ENCODE measurements at places on chromosomes 1 and 21. TPM values are rescaled to one million over a fixed set of nuclear protein-coding genes. Genes with fewer than 3 reads are reported as not detected.
A peak's percentile ranks its signal among the peaks of the same experiment; 100 is the strongest.

Gene NR1I3
- not detected for total RNA-seq

Gene VWA5B1
- not detected for total RNA-seq

Gene BCL2L15
- total RNA-seq = 1.5 TPM

Gene OLFML2B
- total RNA-seq = not detected

Gene LAMC1
- 0.58 TPM for total RNA-seq

Gene VTCN1
- not detected for total RNA-seq

Gene FAM163A
- total RNA-seq = not detected

Gene TBX19
- total RNA-seq = 5.3 TPM

Gene FCRL5
- 0.54 TPM for total RNA-seq

Gene GBP1
- 34.8 TPM for total RNA-seq

Gene AJAP1
- total RNA-seq = not detected

Gene SPRR4
- not detected for total RNA-seq

Gene CADM3
- not detected for total RNA-seq

Gene RGS13
- total RNA-seq = 0.45 TPM

Gene PRMT6
- 8.8 TPM for total RNA-seq

DNA sequence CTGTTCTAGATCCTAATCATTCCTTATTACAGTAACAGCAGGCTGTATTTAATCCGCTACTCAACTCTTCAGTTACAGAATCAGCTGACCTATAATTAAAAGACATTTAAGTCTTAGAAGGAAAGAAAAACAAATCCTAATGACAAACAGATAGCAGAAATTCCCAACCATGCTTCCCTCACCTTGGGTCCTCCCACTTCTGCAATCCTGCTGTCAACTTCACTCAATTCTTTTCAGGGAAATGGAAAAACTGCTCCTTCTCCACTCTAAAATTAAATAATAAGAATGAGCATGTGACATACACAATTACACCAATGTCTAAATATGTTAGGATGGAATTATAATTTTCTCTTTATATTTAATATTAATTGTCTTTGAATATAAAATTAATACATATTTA, 182.6 kb upstream of the LYPLAL1 start:
- no peak for DNase-seq

DNA sequence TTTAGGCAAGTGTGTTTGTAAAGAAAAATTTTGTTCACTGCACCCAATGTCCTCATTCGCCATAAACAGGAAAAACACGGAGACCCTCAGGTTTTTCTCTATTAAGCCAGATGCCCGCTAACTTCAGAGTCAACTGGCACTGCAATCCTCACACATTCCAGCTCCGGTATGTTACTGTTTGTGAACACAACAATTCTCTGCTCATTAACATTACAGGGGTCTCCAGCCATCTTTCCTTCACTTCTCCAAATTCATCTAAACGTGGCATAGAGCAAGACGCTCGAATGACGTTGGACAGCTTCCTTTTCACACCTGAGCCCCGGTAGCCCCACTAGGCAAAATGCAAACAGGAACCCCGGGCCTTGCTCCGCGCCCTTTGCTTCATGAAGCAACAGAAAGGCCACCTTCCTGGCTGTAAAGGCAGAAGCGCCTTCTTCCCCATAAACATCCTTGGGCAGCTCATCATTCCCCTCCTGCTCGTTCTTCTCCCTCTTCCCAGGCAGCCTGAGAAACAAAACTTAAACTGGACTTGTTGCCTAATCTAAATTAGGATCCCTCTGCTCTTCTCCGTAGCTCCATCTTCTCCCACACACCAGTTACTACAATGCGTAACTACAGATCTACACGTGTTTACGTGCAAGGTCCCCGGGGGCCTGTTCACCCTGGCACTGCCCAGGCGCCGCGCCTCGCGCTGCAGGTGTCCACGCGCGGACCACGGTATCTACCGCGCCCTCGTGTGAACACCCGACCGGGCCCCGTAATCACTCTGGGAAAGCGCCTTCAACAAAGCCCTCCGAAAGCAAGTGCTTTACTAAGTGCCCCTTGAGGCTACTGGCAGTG, 1.2 kb downstream of the LBR start:
- DNase-seq = peak; percentile 61

DNA sequence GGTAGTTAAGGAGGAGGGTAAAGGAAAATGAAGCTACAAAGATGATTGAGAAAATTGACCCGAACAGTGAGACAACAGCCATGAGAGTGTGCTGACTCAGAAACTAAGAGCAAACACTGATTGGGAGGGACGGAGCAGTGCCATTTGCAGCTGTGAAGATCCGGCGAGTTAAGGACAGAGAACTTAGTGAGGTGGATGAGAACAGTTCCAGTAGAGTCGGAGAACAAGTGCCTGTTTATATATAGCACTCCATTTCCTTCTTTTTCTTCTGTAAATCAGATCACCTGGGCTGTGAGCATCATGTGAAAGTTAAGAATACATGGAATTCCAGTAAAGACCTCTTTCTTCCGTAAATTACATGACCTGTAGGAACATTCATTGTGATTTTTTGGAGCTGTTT, 145.7 kb downstream of the KCNK2 start:
- no peak for DNase-seq

DNA sequence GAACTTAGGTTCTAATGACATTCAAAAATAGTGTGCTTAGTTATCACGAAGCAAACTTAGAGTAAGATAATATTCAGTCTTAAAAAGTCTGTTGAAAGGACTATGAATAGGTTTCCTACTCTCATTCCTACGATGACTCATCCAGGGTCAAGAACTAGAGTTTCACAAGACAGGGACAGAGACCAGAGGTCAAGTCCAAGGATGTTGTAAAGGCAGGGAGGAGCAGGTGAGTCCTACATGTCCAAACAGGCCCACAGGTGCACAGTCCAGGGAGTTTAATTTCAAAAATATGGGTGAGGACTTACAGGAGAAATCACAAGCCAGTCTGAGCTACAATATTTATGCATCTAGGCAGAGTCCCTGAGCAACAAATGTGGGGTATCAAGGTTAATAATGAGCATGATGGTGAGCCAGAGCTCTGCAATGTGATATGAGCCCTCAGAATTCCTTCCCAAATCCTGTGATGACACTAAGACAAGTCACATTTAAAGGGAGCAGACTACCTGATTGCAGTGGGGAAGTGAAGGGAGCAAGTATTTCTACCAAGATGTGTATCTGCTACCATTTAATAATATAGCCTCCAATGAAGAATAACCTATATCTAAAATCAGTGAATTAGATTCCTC, 100.0 kb upstream of the NRIP1 start:
- DNase-seq = no peak

GRCh38 chr1:71448444-71448843, 367.6 kb upstream of the ZRANB2 start:
- DNase-seq = no peak

GRCh38 chr1:112318698-112319370, 77.2 kb upstream of the CTTNBP2NL start:
- DNase-seq = no peak

GRCh38 chr1:7783178-7783711, 846 bp upstream of the PER3 start:
- peak; percentile 43 for DNase-seq

DNA sequence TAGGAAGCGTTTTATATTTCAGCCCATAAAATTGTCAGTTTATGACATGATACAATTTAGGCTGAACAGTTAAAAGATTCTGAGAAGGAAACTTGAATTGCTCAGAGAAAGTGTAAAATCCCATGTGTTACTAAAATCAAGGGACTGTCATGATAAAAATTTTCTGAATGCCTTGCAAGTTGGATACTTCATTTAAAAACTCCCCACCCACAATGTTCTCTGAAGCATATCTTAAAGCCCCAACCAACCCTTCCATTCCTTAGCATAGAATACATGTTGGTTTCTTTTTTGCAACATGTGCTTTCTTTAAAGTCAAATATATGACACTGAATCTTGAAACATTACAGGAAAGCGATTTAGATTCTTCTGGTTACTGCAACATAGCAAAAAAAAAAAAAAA, 97.4 kb downstream of the MRPL39 start:
- DNase-seq = no peak

GRCh38 chr1:12315146-12315545, 85.3 kb downstream of the VPS13D start:
- DNase-seq = no peak

- DNase-seq = no peak
Measured at GRCh38 chr1:74517599-74518051, 5.2 kb upstream of the LRRC53 start.

DNA sequence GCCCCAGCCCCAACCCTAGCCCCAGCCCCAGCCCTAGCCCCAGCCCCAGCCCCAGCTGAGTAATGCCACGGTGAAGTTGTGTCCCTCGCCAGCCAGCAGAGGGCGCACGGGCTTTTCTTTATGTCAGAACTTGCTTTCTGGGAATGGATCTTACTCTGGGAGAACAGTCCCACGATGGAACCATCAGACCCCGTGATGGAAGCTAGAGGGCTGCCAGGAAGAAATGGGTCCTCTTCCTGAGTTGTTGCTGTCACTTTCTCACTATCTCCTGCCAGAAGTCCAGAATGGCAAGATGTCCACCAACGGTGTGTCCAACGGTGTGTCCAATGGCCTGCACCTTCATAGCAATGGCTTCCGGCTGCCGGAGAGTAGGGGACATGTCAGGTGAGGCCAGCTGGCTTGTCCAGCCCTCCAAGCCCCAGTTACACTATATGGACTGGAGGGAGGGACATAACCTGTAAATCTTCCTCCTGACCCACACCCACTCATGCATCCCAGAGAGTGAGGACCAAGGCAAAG, 25.1 kb upstream of the TMEM222 start:
- peak; percentile 58 for DNase-seq

- DNase-seq = no peak
Measured at GRCh38 chr1:170096806-170097340, 22.4 kb upstream of the KIFAP3 start.

DNA sequence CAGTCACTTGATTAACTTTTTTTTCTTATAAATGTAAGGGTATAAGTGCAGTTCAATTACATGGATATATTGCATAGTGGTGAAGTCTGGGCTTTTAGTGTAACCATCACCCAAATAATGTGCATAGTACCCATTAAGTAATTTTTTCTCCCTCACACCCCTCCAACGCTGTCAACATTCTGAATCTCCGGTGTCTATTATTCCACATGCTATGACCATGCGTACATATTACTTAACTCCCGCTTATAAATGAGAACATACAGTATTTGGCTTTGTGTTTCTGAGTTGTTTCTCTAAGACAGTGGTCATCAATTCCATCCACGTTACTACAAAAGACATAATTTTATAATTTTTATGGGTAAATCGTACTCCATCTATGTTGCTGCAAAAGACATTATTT, 1191.1 kb downstream of the NCAM2 start:
- no peak for DNase-seq

DNA sequence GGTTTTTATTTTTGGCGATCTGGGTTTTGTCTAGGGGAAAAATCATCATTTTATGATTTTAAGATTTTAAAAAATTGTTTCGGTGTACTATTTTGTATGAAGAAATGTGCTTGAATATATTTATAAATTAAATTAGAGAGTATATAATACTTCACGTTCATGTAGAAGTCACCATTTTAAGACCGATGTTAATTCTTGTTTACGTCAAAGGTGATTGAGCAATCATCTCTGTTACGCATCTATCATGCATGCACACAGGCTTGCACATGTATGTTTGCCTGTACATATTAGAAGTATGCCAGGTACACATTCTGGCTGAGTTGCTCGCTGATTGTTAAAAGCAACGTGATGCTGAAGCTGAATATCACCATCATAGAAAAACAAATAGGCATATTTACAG, 54.7 kb downstream of the DYRK1A start:
- no peak for DNase-seq

DNA sequence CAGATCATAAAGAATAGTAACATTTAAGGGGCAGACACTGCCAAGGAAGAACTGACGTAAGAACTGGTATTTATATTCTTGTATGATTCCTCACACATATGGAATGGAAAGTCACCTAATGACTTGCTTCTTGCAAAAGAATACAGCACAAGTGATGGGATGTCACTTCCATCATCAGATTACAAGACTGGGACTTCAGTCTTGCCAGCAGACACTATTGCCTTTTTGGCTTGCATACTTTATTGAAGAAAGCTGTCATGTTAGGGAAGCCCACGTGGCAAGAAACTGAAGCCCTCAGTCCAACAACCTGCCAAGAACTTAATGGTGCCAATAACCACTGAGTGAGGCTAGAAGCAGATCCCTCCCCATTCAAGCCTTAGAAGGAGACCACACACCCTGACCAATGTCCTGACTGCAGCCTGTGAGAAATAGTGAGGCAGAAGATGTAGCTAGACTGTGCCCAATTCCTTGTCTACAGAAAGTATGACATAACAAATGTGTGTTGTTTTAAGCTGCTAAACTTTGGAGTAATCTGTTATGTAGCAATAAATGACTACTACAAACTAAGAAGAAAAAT, 12.0 kb downstream of the EGLN1 start:
- no peak for DNase-seq

DNA sequence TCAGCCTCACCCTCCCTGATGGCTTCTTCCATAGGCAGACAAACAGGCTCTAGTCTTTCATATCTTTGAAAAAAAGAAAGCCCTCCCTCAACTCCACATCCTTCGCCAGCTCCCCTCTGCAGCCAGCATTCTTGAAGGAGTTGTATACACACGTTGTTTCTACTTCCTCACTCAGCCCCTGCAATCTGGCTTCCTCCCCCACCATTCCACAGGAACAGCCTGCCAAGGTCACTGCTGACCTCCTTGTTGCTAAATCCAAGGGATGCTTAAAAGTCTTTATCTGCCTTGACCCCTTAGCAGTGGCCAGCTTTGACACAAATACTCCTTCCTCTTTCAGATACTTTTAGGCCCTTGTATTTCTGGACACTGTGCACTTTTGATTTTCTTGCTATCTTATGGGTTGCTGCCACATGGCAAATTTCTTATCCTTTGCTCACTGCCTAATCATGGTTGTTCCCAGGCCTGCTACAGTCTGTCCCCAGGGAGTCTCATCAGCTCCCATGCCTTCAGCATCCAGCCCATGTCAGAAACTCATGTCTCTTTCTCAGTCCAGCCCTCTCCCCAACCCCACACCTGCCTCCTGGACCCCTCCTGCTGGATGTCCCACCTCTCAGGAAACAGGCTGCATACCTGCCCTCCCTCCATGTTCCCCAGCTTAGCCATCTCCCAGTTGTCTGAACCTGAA, 8.3 kb downstream of the FAM229A start:
- no peak for DNase-seq

- no peak for DNase-seq
Measured at GRCh38 chr1:36991551-36991950, 42.8 kb downstream of the GRIK3 start.
